SIG-M5 (cell line): ENCODE measurements at places on chromosomes 11 and 22.

- DNase-seq: no peak
These were observed 2.5 kb upstream of the RCOR2 start for GRCh38 chr11:63919267-63920125.

DNA sequence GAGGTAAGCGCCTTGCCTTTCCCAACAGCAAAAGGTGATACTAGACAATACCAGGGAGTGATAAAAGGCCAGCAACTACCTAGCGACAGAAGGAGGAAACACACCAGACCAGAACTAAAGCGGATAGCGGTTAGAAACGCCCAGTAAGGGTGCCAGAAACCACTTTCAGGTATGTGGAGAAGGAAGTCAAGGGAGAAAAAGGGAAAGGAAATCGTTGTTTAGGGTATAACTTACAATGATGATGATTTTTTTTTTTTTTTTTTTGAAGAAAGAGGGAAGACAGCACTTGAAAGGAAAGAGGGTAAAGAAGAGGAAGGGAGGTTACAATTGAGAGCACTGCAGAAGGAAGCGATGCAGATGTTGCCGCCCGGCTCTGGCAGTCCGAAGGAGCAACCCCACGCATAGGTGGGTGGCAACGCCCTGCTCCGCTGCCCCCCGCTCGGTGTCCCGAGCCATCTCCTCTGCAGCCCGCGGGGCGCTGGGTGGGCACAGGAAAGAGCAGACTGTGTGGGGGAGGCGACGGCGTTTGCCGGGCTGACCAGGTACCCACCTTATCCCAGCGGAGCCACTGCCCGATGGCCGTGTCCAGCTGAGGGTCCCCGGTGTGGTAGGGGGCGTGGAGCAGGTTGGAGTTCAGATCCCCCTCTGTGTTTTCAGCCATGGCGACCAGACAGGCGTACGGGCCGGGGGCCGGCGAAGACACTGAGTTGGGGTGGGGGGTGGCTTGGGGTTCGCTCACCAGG, 561 bp downstream of the PGM2L1 start:
- no peak for DNase-seq

GRCh38 chr22:19275513-19275912, 16.0 kb downstream of the CLTCL1 start:
- no peak for DNase-seq

- DNase-seq: no peak
These were observed 852.1 kb upstream of the LRRC4C start for GRCh38 chr11:42311514-42311913.
